Skeletal muscle cell (primary cell): ENCODE measurements at places on chromosomes 11 and 22.

GRCh38 chr11:76622493-76623094 is 48.0 kb downstream of the LRRC32 start:
- no peak for DNase-seq

GRCh38 chr11:126415128-126415527 is 59.6 kb downstream of the ST3GAL4 start:
- peak; percentile 38 for DNase-seq

- DNase-seq, result no peak
These were observed 21.6 kb upstream of the FXYD6 start for GRCh38 chr11:117898059-117898458.

DNA sequence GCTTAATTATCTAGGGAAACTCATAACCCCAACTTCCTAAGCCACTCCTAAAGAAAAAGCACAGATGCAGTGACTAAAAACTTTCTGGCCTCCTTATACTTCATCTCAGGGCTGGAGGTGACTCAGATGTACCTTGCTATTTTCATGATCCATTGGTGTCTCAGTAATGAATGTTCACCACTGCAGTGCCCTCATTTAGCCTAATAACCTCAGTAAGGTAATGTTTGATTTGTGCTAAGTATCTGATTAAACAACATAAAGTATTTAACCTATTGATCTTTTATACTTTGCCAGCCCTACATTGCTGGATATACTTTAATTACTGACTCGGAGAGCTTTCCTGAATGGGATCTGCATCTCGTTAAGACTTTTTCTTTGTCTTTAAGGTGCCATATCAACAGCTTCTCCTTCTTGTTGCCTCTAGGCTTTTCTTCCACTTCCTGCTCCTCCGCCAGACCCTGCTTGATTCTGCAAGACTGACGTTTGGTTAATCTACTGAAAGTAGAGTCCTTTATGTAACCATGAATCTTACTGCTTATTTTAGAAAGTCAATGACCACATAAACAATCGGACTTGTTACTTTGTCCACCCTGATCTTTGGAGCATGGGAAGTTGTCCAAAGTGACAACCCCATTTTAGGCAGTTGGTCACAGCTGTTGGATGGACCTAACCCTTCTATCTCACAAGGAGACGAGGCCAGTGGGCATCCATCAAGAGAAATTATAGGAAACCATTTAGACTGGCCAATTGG is 303.0 kb downstream of the ST3GAL4 start:
- DNase-seq, result no peak

DNA sequence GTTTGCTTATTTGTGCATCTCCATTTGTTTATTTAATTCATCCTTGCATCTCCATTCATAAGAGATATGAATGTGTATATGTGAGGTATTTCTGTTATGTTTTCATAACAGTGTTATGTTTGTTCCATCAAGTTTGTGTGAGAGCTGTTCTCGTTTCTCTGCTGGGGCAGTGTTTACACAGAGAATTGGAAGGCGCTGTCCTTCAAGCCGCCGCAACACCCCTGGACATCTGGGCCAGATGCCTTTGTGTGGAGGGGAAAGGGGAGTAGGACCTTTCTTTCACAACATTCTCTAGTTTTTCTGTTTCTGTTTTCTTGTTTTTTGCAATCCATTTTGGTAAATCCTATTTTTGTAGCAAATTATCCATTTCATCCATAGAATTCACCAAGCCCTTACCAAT is 7.0 kb upstream of the TM7SF2 start:
- no peak for DNase-seq

- DNase-seq, result no peak
These were observed 15.0 kb downstream of the RHOD start for GRCh38 chr11:67071420-67072284.

- no peak for DNase-seq
These were observed 18.6 kb downstream of the KCNC1 start for GRCh38 chr11:17753153-17753552.

DNA sequence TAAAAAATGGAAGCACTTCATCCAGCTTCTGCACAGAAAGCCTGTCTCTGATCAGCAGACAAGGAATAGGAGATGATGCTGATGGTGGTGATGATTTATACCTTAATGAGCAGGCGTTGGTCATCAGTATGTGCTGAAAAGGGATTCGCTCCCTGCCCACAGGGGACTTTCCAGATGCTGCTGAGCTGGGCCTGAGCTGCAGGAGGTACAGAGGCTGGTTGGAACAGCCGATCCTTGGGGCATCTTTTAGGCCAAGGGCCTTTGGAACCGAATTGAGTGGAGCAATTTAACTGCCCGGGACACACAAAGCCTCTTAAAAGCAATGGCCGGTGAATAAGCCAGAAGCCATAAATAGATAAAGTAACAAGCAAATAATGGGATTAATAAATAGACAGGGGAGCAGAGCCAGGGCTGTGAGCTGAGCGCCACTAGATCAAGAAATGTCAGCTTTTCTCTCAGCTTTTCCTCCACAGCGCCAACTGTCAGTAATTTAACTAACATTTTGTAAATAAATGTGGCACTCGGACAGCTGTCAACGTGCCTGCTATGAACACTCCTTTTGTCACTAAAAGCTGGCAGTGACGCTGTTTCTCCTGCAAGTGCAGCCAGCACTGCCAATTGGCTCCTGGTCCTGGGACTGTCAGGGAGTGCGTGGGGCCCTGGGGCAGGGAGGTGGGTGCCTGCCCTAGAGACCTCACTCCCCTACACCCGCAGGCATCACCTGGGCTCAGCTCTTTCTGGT is 562.3 kb downstream of the NTM start:
- DNase-seq, result no peak

DNA sequence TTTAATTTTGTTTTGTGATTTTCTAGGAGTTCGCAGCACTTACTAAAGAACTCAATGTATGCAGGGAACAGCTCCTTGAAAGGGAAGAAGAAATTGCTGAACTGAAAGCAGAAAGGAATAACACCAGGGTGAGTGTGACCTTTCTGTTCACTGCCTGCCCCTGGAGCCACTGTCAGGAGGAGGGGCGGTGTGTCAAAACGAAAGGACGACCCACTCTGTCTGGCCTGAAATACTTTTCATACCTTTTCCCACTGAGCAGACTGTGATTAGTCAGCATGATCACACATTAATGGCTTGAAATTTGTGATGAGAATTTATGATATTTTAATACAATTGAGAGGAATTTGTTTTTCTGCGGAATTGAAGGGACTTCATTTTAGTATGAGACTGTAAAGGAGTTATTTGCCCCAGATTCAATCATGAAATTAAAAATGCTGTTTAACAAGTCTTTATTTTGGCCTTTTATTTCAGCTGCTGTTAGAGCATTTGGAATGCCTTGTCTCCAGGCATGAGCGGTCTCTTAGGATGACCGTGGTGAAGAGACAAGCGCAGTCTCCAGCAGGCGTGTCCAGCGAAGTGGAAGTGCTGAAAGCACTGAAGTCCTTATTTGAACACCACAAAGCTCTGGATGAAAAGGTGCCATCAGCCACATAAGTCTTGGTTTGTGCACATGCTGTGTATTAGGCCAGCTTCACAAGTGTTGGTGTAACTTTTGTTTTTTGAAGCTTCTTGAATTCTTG is 54.1 kb downstream of the PPFIA1 start:
- DNase-seq, result no peak

DNA sequence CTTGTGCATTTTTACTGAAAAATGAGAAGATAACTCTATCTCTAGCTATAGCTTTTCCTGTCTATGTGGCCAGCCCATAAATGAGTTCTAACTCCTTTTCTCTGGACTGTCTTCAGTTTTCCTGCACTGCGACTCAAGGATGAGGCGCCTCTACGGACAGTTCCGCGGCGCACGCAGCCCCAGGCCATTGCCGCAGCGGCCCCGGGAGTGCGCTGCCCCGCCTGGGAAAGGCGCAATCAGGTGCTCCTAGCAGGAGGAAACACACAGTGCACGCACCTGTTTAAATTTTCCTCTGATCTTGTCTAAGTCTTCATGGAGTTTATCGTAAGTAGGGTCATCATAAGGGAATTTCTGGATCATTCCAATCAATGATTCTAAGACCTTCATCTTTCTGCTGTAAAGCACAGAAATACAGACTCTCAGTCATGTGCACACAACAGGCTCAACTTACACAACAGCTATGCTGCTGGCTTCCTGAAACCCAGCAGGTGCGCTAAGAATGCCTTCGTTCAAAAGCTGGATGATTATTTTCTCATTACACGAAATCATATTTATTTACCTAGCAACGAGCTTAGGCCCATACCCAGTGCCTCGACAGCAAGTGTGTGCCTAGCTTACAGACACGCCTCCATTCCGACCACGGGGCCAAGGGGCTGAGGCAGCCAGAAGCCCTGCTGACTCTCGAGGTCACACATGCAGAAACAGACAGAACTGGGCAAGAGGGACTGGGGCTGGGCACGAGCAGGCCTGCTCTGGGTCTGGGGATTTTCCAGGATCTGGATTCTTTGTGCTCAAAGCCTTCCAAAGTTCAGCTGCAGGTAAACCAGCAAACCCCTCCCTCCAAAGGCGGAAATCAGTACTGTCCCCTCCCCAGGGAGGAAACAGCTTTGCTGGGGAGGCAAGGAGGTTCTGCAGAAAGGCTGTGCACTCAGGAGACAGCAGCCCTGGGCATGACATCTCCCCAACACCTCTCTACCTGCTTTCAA is 7.2 kb downstream of the LTO1 start:
- no peak for DNase-seq
